KG1 (cell line): ENCODE measurements at places on chromosomes 1 and 21.

DNA sequence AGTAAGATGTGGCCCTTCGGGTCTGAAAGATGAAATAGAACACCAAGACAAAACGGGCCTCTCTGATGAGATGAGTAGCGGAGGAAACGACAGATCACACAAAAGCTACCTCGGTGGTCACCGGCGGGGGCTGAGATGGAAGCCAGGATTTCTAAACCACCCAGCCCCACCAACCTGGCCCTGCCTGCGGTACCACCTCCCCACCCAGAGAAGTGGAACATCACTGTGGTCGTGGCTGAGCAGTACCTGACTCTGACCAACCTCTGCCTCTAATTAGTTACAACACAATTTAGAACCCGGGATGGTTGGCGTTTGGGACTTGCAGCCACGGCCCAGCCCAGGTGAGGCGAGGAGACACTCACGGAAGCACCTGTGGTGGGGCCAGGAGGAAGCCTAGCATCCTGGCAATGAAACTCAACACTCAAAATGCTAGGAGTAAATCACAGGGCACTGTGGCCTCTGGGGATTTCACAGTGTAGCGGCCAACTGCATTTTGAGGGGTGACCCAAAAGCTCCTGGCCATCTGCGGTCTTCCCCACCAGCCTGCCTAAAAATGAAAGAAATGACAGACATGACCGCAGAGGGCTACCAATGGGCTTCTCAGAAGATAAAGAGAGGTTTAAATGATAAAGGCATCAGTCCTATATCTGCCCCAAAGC is 73.4 kb downstream of the ITPKB start:
- DNase-seq = no peak

DNA sequence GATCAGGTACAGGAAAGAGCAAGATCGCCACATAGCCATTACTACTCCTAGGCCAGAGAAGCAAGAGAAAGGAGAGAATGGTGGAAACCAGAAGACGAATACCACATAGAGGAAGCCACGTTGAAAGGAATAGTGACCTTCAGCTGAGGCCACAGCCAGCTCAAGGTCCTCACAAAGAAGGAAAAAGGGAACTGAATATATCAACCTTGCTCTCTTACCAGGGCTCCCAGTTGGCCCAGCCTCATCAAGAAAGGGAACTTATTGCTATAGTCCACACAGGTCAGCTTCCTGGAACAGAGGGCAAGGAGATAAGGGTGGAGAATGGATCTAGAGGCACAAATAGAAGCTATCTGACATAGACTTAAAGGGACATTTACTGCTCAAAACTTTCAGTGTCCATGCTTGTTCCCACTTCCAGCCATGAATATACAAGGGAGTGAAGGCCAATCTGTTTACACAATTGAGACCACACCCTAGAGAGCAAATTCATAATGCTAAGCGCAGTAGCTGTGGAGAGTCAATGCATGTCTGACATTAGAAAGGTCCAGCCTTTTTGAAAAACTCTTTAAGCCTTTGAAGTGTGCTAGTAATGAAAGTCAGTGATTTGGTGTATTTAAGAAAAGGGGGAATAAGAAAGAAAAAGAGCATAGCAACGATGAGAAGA is 120.7 kb upstream of the ZC3H11B start:
- no peak for DNase-seq

- DNase-seq = no peak
Measured at GRCh38 chr1:55781944-55782482, 566.8 kb upstream of the USP24 start.

DNA sequence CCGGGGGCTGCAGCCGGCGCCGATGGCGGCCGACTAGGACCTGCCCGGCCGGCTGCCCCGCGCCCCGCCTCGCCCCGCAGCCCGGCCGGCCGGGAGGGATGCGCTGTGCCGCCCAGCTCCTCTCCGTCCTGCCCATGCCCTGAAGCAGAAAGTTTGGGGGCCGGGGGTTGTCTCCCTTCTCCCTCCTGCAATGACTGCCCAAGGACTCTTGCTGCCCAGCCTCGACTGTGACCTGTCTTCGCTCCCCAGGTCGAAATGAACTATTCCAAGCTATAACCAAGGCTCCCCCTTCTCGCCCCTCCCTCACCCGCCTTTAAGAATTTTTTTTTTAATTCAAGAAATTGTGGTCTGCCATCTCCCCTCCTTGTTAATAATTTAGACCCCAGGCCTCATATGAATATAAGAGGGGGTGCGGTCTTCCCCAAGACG is 361 bp downstream of the TMCC2 start:
- no peak for DNase-seq

DNA sequence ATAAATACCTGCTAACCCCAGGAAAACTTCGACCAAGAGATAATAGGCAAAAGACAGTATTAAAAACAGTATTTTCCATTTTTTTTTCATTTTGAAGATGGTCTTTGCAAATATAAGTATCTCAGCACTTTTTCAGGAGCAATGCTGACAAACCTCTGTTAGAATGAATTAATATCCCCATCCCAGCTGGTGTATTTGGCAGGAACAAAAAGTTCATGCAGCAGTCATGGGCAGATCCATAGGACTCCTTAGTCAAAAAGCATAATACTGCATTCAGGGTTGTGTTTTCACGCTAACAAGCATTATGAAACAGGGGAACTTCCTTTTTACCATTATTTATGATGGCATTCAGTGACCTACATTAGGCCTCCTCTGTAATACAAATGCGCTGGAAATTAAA is 344.0 kb downstream of the ST6GALNAC3 start:
- DNase-seq = no peak

DNA sequence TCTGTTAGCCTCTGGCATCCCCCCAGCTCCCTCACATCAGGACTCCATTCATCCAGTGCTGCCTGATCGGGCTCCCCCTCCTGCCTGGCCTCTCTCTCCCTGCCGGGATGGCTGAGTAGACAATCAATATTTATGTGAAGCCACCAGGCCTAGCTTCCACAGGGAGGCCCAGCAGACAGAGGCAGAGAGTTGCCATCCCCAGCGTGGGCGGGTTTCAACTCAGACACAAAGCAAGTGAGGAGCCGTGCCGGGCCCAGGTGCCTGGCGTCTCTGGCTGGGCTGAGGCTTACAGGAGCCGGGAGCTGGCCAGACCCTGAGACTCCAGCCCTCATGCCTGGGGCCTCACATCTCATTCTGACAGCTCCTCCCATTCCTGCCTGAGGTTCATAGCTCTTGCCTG is 34.5 kb upstream of the ATP2B4 start:
- DNase-seq = no peak

DNA sequence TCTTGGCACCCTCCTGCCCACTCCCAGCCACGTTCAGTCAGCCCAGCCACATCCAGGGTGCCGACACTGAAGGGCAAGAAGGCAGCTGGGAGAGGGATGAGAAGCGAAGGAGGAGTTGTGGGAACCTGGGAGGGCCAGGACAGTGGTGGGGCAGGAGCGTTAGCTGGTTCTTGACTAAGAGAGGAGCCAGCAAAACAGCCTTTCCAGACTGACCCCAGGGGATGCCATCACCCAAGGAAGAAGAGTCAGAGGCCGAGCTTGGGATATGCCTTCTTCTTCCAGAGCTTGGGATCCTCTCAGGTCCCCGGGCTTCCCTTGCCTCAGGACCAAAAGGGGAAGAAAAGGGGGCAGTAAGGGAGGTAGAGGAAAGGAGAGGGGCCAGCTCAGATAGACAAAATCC is 7.2 kb downstream of the INKA2 start:
- no peak for DNase-seq

DNA sequence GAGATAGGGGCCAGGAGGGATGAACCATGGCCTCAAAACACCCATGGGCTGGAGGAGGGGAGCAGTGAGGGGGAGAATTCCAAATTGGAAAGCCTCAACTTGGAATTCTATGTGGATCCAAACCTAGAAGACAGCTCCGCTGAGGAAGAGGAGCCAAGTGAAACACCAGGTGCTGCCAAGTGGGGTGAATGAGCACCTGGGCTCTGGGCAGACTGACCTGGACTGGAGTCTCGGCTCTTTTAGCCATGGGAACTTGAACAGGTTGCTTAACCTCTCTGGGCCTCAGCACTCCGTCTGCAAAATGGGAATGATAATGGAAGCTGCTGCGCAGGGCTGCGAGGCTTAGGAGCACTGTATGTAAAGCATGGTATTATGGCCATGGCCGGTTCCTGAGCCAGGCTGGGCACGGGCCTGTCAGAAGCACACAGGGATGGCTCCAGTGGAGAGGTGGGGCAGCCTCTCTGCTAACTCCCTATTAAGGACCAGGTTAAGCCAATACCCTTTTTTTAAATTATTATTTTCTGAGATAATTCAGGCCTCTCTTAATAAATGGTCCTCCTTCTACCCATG is 81.5 kb downstream of the SYT2 start:
- DNase-seq = no peak

DNA sequence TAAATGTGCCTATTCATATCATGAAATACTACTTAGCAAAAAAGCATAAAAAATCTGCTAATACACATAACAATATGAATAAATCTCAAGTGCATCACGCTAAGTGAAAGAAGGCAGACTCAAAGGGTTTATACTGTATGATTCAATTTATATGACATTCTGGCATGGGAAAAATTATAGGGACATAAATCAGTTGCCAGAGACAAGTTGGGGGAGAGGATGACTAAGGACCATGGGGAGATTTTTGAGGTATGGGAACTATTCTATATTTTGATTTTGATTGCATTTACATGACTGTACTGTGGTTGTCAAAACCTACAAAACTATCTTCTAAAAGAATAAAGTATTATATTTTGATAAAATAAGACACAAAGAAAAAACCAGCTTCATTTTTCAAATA is 650.3 kb upstream of the NR5A2 start:
- DNase-seq = no peak
